Stimulated activated CD4-positive, alpha-beta T cell treated with anti-CD3 and anti-CD28 coated beads, Interleukin-4, amount 100 ng/mL, for 48 hours (primary cell): ENCODE measurements at places on chromosomes 1 and 21.

DNA sequence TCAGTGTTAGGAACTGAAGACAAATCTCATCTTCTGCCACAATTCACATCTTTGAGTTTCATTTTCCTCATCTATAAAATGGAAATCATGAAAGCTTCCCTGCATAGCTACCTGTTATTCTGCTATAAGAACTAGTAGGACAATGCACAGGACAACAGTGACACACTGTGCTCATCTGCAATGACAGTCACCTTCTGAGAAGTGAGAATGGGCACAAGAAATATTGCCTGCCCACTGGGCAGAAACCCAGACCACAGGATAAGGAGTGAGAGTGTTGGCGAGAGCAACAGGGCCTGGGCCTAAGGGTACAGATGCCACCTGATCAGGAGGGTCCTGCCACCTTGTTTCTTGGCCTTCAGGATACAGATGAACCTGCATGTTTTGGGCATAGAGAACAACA, 23.3 kb upstream of the ARTN start:
- DNase-seq: no peak

- no peak for DNase-seq
Measured at GRCh38 chr1:179205284-179205683, 24.2 kb downstream of the ABL2 start.

DNA sequence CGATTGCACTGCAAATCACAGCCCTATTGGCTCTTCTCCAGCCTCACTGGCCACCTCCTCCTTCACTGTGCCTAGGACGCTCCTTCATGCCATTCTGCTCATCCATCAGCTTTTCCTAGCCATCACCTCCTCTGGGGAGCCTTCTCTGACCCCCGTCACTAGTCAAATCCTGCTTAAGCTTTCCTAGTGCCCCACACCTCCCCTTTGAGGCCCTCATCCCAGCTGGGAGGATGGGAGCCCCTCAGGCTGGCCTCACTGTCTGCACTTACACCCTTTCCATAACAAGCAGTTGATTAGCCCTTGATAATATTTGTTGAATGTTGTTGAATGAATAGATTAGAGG, 50.7 kb downstream of the KLHDC7A start:
- no peak for DNase-seq

DNA sequence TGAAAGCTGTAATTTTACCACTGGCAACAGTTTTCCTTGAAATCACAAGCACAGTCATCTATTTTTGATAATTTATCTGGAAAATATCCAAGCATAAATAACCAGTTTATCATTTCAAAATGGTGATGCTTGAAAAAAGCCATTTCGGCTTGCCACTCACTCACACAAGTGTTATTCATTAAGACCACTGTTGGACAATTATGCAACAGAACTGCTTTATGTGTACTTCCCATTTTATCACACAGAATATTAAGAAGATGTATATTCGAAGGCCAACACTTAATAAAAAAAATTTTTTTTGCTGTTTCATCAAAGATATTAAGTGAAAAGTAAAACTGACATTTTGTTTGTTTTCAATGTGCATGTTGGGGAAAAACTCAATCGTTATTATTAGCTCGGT, 62.3 kb downstream of the EIF4G3 start:
- DNase-seq: no peak

DNA sequence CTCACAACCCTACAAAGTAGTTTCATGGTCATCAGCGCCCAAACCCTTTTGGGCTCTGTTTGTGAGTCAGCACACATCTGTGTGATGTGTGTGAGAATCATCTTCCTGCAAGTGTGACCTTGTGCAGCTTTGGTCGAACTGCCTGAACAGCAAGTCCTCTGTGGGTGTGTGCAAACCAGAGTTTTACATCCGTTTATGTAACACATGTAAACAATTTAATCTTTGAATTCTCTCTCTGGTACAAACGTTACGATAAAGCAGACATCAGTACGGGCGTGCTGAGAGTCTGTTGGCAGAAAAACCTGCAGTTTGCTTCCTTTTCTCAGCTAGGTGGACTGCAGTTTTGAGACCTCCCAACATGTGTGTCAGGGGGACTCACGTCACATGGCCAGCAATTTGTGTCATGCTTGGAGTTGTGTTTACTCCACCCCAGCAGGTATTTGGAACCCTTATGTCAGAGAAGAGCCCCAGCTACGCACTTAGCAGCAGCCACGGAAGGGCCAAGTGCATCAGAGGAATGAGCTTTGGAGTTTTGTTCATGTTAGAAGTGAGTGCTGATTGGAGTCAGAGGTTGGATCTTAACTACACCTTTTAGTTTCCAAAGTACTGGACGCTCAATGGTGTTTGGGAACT, 230.8 kb downstream of the PAPPA2 start:
- no peak for DNase-seq

DNA sequence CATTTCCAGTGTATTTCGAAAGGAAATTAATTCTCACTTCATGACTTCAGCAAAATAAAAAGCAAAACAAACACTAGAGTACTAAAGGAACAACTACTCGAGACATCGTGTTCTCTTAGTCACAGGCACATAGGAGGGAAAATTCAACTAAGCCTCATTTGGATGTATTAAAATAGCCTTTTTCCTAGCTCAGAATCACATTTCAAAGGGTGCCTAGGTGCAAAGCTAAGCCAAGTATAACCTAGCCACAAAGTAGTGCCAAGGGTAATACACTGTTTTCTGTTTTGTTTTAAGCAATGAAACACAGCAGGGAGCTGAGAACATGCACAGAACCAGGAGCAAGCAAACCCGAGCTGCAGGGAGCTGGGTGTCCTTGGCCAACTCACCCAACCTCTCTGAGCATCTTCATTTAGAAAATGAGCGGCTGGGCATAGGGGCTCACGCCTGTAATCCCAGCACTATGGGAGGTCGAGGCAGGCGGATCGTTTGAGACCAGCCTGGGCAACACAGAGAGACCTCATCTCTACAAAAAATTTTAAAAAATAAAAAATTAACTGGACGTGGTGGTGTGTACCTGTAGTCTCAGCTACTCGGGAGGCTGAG, 26.6 kb upstream of the ACBD6 start:
- DNase-seq: no peak

DNA sequence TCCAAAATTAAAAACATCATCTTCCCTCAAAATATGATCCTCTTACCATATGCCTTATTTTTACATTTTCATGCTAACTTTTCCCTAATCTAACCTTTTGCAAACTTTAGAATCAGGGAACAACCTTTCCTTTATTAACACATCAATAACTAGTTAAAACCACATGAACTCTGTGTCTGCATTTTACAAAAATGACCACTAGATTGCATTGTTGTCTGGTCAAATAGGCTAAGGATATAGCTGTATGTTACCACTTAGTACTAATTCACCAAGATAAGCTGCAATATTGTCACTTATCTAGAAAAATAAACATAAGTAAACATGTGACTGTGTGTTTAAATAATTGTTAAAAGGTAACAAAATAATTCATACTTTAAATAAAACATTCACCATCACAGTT, 82.3 kb downstream of the DENND1B start:
- DNase-seq: no peak
